ENCODE measurements at places on chromosomes 4 and X. TPM values are rescaled to one million over a fixed set of nuclear protein-coding genes. Genes with fewer than 3 reads are reported as not detected.
A peak's percentile ranks its signal among the peaks of the same experiment; 100 is the strongest.

GRCh38 chr4:81723019-81723884 is 251.5 kb upstream of the RASGEF1B start:
- no peak for DNase-seq

DNA sequence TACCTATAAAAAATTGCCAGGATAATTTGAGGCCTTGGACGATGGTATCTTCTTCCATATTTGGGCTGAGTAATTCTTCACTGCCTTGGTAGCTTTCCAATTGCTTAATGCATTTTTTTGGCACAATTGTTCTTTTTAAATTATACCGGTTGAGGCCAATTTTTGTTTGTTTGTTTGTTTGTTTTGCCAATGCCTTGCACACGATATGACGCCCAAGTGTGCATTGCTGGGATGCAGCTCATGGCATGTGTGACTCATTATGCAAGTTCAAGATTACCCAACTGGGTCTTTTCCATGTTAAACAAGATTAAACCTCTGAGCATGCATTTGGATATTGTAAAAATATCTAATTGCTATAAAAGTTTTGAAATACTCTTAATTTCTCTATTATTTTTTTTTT is 71.1 kb upstream of the KCNIP4 start:
- no peak for DNase-seq

- peak; percentile 58 for DNase-seq
These were observed 121.6 kb upstream of the FAT1 start for GRCh38 chr4:186845137-186845842.

DNA sequence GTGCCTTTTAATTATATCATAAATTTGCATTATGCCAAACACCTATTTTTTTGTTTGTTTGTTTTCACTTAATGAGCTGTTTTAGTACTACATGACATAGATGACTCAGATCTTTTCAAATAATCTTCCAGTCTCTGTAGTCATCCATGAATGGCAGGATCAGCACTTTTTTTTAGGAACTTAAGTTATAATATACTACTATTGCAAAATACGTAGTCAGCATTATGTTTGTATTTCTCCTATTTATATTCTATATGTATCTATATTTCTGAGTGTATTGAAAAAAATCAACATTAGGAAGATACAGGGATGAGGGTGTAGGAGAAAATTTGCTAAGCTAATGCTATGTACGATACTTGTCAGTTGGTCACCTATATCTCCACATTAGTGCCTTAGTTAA is 773.1 kb upstream of the AGA start:
- DNase-seq = no peak

DNA sequence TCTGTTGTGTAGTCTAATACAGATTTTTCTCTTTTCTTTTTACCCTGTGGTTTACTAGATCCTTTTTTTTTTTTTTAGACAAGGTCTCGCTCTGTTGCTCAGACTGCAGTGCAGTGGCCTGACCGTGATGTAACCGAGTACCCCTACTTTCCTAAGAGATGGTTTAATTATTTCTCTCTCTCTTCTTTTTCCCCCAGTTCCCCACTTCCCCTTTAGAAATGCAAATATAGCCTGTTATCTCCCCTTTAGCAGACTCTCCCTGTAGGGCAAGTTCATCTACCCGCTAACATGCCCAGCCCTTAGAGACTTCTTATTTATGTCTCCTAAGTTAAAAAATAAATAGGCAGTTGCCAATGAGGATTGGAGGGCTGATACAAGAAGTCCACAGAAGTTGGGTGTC is 4.5 kb downstream of the SNX25 start:
- DNase-seq = no peak

- DNase-seq = no peak
These were observed 327.8 kb upstream of the CXorf51B start for GRCh38 chrX:146481735-146482134.

CFAP99 gene
- not detected for total RNA-seq
